HFF-Myc (cell line): ENCODE measurements at places on chromosomes 6 and 20.

- DNase-seq, result no peak
Observed at GRCh38 chr6:33904050-33904746, 100.4 kb upstream of the MLN start.

GRCh38 chr6:33372526-33373123 is 19.0 kb upstream of the KIFC1 start:
- no peak for DNase-seq

GRCh38 chr20:52291109-52291508 is 99.5 kb upstream of the ZFP64 start:
- no peak for DNase-seq

DNA sequence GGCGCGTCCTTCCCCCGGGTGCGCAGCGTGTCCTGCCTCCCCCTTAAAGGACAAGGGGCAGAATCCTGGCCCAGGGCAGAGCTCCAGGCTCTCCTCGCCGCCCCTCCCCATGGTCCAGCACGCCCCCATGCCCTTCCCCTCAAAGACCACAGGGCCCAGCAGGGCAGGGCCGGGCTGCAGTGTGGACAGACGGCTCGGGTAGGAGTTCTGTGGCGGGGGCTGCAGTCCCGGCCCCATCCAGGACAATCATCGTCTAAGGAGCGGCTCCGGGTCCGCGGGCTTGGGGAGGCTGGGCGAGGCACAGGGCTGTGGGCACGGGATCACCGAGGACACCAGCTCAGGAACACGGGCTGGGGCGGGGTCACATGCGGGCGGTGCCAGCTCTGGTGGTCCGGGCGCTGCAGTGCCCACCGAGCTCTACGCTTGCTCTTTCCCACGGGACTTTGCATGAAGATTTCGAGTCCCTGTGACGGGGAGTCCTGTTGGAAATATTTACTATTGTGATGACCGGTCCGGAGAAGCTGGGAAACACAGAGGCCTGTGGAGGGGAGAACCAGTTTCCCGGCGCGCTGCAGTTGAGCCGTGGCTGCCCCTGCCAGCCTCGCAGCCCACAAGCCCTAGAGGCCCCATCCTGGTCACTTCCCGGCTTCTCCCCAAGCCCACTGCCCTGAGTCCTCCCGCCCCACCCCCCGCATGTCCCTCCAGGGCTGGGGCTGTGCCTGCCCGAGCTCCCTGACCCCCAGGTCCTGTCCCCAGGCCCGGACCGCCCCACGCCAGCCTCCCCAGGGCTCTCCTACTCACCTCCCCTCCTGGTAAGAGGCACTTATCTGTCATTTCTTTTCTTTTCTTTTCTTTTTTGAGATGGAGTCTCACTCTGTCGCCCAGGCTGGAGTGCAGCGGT is 20.6 kb downstream of the SLC17A9 start:
- DNase-seq, result no peak

DNA sequence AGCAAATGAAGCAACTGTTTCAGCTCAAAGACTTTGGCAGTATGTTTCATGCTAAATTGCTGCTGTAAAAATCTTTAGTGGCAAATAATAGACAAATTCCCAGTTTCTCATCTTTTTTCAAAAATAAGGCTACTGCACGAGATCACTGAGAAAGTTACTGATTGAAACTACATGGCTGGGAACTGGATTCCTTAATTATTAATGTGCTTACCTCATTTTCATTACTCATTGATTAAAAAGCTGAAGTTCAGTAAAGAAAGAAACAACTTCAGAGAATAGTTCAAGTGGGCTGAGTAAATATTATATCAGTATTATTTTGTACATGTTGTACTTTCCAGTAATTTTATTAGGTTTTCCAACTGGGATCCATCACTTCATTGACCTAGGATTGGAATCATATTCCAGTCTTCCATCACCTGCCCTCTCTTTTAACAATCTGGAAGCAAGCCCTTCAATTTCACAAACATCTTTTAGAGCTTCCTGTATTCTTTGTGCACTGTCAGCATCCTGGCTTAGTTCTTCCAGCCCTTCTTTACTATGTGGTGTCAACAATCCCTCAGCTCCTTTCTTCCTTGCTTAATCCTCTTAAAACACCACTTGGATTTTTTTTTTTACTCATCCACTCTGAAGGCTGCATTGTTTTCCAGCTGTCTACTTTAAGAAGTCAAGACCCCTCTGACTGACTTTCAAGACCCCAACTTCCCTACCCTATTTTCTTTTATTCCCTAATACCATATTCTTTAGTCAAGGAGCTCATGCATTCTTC is 4.3 kb downstream of the MEI4 start:
- DNase-seq, result no peak

- DNase-seq, result no peak
Observed at GRCh38 chr6:45759472-45759810, 256.2 kb downstream of the CLIC5 start.

DNA sequence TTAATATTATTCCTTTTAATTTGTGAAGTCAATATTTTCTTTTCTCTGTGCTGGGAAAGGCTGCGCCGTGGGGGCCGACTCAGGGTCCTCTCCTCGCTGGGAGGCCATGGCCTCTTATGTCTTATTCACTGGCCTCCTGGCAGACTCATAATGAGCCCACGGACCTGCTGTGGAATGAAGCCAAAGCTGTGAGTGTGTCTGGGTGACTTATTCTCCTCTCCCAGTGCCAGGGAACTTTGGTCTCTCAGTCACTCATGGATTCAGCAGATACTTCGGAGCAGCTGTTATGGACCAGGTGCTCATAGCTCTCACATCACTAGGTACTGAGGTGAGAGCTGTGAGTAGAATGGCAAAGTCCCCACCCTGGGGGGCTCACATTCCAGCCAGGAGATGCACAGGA is 297.6 kb downstream of the CDH26 start:
- DNase-seq, result no peak
